Astrocyte of the spinal cord (primary cell): ENCODE measurements at places on chromosomes 16 and 17.

DNA sequence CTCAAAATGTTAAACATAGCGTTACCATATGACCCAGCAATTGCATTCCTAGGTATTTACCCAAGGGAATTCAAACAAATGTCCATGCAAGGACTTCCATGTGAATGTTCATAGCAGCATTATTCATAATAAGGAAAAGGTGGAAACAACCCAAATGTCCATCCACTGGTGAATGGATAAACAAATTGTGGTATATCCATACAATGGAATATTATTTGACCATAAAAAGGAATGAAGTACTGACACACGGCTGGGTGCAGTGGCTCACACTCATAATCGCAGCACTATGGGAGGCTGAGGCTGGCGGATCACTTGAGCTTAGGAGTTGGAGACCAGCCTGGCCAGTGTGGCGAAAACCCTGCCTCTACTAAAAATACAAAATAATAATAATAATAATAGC is 24.1 kb upstream of the GOSR2 start:
- no peak for DNase-seq

- no peak for DNase-seq
These were observed 247.7 kb downstream of the UTP18 start for GRCh38 chr17:51508048-51508447.

GRCh38 chr16:89325861-89326471 is 108.5 kb downstream of the ZNF778 start:
- peak; percentile 78 for DNase-seq

DNA sequence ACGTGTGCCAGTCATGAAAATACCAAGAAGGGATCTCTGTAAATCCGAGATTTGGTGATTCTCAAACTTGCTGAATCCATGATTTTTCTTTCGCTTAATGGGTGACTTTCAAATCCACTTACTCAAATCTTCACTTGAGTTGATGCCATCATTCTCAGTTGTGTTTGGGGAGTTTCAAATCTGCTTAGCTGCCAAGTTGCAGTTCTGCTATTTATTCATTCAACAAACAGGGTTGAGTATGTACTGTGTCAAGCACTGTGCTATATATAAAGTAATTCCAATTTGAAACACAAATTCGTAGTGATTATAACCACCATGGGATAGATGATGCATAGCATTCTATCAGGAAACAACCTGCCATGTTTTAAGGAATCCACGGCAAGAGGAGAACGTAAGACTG is 394.3 kb downstream of the CDH13 start:
- DNase-seq = no peak

DNA sequence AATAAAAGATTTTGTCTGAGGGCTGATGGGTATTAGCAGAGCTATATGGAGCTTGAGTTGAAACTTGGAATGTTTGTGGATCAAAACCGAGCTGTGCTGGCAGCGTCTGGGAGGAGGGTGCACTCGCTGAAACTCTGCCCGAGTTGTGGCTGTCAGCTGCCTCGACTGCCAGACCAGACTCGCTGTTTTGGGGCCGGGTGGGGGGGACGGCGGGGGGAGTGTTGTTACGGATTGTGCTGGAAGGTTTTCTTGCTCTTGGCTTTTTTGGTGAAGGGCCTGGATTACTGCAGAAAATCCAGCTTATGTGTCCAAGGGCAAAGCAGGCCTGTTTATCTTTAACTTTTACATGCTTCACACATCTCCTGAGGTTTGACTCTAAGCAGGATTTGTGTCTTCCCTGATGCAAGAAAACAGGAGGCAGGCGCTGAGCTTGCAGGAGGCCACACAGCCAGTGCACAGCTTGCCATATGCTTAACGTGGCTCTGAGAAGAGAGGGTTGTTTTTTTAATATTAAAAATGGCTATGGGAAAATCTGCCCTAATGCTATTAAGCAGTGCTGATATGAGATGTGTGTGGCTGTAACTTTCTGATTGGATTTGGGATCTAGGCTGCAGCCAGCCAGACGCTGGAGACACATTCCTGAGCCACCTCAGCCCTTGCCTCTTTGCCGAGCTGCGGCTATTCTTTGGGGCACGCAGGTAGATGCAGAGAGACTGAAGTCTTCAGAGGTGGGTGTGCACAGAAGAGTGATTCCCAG is 20.5 kb upstream of the RPTOR start:
- DNase-seq = no peak

GRCh38 chr17:32155896-32156295 is 13.6 kb downstream of the RHOT1 start:
- no peak for DNase-seq

- no peak for DNase-seq
These were observed 15.8 kb upstream of the CLEC18A start for GRCh38 chr16:69935278-69935711.

DNA sequence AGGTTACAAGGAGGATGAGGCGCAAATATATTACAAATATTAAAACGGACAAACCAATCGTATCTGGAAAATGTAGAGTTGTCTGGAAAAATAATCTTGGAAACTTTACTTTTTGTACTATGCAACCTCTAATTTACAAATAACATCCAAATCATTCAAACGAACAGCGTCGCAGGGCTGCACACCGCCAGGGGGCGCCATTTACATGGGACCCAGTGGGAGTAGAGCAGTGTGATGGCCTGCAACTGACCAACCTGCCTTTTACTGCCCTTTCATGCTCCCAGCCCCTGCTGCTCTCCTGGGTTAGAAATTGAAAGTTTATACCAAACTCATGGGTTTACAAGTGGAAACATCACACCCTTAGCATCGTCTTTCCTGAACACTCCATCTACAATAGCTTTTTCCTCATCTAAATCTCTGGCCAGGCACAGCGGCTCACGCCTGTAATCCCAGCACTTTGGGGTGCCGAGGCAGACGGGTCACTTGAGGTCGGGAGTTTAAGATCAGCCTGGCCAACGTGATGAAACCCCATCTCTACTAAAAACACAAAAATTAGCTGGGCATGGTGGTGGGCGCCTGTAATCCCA is 10.0 kb downstream of the PITPNC1 start:
- DNase-seq = peak; percentile 58

GRCh38 chr16:60413969-60414368 is 1622.3 kb downstream of the CDH8 start:
- no peak for DNase-seq
